ENCODE measurements at places on chromosomes 7 and 10.
A peak's percentile ranks its signal among the peaks of the same experiment; 100 is the strongest.

GRCh38 chr10:21509341-21510240 is 15.9 kb downstream of the SKIDA1 start:
- H3K4me3 ChIP-seq = peak overlapping the region; percentile 36
- no peaks in the 10 kb centered on the region for H3K27me3 ChIP-seq
- H3K4me1 ChIP-seq = no peaks in the 10 kb centered on the region
- no peak overlapping the region for H3K27ac ChIP-seq

- H3K4me1 ChIP-seq = peaks cover 9% of the 10 kb centered on the region
- no peak overlapping the region for H3K27ac ChIP-seq
- no peaks in the 10 kb centered on the region for H3K36me3 ChIP-seq
- no peak overlapping the region for H3K4me3 ChIP-seq
- DNase-seq = no peak
- H3K27me3 ChIP-seq = peaks cover 28% of the 10 kb centered on the region
Observed at GRCh38 chr7:132347123-132347522, 229.1 kb downstream of the PLXNA4 start.

DNA sequence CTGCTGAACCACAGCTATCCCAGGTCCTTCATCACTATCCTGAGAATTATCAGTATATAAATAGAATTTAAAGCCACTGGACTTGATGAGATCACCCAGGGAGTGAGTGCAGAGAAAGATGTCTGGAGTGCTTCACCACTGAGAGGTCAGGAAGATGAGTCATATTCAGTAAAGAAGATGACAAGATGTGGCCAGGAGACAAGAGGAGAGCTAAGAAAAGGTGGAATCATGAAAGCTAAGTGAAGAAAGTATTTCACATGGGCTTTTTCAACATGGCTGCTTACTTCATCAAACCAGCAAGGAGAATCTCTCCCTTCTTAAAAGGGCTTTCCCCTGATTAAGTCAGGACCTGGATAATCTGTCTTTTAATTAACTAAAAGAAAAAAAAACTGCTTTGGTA is 9.1 kb upstream of the PRKAR2B start:
- H3K4me3 ChIP-seq = no peak overlapping the region
- DNase-seq = no peak
- no peaks in the 10 kb centered on the region for H3K27me3 ChIP-seq
- H3K27ac ChIP-seq = no peak overlapping the region

DNA sequence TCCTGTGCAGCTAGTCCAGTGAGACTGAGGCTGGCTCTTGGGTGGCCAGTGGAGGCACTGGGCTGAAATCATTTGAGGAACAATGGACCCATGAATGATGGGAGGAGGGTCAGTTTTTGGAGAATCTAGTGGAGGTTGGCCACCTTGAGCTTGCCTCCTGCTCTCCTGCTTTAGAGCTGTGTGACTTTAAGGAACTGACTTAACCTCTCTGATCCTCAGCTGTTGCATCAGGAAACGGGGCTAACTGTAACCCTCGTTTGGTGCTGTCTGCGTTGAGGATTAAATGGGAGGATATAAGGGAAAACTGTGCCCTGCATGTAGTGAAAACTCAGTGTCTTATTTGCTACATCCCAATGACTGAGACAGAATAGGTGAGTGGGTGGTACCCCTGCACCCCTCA is 115.4 kb upstream of the PPIF start:
- no peak for DNase-seq
- peaks cover 11% of the 10 kb centered on the region for H3K36me3 ChIP-seq
- no peak overlapping the region for H3K27ac ChIP-seq
- peaks cover 69% of the 10 kb centered on the region for H3K4me1 ChIP-seq
- H3K4me3 ChIP-seq = no peak overlapping the region
- no peaks in the 10 kb centered on the region for H3K27me3 ChIP-seq

DNA sequence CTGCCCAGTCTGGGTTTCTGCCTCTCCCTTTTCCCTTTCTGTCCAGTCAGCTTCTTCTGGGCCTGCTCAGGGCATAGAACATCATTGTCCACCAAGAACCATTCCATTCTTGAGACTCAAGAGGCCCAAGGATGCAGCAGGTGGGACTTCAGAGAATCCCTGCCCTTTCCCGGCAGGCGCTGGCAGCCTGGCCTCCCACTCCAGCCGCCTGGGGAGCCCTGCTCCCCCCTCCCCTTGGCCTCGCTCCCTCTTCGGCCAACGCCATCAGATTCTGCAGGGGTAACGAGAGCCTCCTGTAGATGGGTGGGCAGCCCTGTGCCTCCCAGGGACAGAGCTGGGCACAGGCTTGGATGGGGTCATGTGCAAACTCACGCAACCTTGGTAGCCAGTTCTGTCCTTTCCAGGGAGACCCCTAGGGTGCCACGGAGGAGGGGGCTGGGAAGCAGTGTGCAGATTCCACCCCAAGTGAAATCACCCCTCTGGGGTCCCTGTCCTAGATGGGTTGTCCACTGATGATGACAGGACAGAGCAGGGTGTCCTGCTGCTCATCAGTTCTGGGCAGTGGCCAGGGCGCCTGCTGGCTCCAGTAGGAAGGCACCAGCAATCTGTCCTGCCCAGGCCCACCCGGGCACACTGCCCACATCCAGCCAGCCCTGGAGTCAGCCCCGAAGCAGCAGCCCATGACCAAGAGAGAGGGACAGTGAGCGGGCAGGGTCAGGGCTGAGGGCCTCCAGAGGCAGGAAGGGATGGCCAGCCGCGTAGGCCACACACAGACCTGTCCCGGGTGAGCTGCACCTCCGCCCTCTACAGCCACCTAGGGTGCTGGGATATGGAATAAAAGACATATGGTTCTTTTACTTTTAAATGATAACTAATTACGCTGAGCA is 47.7 kb downstream of the RASGEF1A start:
- H3K4me1 ChIP-seq = no peaks in the 10 kb centered on the region
- no peak overlapping the region for H3K27ac ChIP-seq
- no peak overlapping the region for H3K4me3 ChIP-seq
- no peaks in the 10 kb centered on the region for H3K36me3 ChIP-seq
- DNase-seq = no peak

DNA sequence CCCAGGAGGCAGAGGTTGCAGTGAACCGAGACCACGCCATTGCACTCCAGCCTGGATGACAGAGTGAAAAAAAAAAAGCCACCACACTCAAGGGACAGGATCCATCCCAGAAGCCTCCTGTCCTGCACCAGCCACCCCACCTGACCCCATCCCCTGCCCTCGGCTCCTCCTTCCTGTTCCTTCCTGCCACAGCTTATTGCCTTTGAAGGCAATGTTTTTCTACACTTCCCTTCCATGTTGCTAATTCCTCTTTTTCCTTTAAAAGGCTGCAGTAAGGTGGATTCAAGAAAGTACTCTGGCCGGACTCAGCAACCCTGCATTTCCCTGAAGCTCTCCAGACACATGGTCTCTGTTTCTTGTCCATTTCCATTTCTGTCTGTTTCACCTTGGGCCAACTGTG is 80.9 kb downstream of the FAM171A1 start:
- H3K27me3 ChIP-seq = no peaks in the 10 kb centered on the region
- no peak overlapping the region for H3K27ac ChIP-seq
- no peaks in the 10 kb centered on the region for H3K4me1 ChIP-seq
- DNase-seq = peak; percentile 32
- H3K4me3 ChIP-seq = no peak overlapping the region

- H3K36me3 ChIP-seq = no peaks in the 10 kb centered on the region
- no peak for DNase-seq
- no peak overlapping the region for H3K27ac ChIP-seq
- H3K4me1 ChIP-seq = no peaks in the 10 kb centered on the region
- H3K27me3 ChIP-seq = peaks cover 4% of the 10 kb centered on the region
- no peak overlapping the region for H3K4me3 ChIP-seq
Observed at GRCh38 chr10:49751216-49751615, 10.9 kb downstream of the OGDHL start.

DNA sequence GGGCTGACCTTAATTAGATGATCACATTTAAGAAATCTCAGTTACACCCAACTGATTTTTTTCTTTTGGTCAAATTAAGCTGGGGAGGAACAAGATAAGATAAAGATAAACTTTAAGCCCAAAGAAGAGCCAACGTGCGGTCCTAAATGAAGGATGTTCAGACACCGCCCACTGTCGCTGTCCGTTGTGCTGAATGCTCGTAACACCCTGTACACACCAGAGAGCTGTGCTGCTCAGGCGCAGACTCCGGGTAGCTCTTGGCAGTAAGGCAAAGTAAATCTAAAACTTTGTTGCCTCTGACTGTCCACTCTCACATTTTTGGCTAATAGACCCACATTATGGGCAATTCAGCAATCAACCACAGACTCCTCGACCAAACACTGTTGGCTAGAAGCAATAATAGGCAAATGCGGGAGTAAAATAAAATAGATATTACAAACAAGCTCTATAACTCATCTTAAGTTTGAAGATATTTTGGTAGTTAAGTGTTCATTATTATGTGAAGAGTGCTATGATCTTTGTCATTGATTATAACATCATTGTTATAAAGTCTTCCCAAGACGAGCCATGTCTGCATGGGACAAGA is 57.1 kb downstream of the PLPP4 start:
- no peaks in the 10 kb centered on the region for H3K4me1 ChIP-seq
- H3K27me3 ChIP-seq = no peaks in the 10 kb centered on the region
- H3K36me3 ChIP-seq = no peaks in the 10 kb centered on the region

GRCh38 chr7:157506268-157506667 is 169.5 kb downstream of the DNAJB6 start:
- no peak for DNase-seq
- no peaks in the 10 kb centered on the region for H3K36me3 ChIP-seq
- no peak overlapping the region for H3K27ac ChIP-seq
- H3K4me1 ChIP-seq = no peaks in the 10 kb centered on the region
